Inflammatory macrophage treated with lipopolysaccharide for 1 hour (primary cell): ENCODE measurements at places on chromosomes 16 and 17.

GRCh38 chr17:63842173-63842539 is 329 bp downstream of the SMARCD2 start:
- no peak for DNase-seq

DNA sequence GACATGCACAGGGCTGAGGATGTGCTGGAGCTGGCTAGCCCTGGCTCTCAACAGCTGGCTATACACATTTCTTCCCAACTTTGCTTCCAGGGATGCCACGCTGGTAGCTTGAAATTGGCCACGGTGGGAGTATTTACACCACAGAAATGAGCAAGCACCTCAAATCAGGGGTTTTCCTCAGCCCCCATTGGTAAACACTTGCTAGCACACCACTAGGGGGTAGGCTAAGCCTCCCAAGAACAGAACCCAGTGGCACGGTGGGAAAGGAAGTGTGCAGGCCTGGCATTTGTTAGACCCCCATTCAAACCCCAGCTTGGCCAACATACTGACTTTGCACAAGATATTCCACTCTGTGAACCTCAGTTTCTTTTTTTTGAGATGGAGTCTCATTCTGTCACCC is 12.9 kb downstream of the DRC3 start:
- no peak for DNase-seq

- no peak for DNase-seq
These were observed 452.2 kb upstream of the EEF2KMT start for GRCh38 chr16:5549802-5550201.

GRCh38 chr16:65657071-65657494 is 535.2 kb upstream of the CDH11 start:
- DNase-seq: no peak

DNA sequence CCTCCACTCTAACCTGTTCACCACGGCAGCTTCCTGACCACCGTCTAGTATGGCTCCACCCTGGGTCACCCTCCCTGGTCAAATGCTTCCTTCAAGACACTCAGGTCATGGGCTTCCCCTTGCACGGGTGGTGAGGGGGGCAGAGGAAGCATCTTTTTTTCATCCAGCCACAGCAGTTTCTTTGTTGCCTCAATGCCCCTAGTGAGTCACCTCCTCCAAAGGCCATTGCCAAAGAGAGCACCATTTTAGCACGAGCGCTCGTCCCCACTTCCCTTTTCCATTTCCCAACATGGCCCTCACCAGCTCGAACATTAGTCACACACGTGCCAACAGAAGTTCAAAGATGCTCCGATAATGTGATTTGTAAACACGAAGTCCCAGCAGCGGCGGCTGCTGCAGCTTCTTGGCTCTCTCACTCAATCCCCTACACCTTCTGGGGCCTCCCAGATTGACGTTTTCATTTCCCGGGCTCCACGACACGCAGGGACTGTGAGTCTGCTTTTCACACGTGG is 134.6 kb downstream of the GAS7 start:
- DNase-seq: peak; percentile 95
